Left hindlimb (tissue), 1 donor: ENCODE measurements at places on chromosomes 3 and 15.

- DNase-seq: no peak
Measured at GRCh38 chr15:47139965-47140364, 577.3 kb upstream of the SEMA6D start.

- DNase-seq: no peak
Measured at GRCh38 chr3:183178833-183179549, 16.5 kb upstream of the LAMP3 start.

DNA sequence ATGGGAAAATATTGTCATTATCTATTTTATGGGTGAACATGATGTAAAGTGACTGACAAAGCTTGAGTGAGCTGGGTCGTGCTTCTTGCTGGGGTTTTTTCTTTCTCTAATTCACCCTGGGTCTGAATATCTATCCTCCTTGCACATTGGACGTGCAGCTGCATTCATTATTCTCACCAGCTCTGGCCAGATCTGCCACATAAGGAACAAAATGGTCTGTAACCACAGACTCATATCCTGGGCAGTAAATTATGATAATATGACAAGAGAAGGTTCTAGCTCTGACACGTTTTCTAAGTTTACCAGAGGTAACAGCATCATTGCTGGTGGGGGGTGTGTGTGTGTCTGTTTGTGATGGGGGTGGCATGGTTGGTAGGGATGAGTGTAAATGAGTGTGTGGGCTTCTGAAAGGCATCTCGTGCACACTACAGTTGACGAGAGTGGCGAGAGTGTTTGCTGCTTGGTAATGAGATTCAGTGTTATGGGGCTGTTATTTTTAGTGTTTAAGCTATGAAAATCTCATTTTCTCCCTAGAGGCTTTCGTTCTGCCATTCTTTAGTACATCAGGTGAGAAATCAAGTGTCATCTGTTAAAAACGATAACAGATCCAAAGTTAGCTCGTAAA lies 418.4 kb downstream of the PDCD6IP start:
- no peak for DNase-seq

DNA sequence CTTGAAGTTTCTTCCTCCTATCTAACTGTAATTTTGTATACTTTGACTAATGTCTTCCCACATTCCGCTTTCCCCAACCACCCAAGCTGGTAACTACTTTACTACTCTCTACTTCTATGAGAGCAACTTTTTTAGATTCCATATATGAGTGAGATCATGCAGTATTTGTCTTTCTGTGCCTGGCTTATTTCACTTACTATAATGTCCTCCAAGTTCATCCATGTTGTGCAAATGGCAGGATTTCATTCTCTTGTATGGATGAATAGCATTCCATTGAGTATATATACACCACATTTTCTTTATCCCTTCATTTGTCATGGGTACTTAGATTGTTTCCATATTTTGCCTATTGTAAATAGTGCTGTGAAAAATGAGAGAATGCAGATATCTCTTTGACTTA lies 78.5 kb upstream of the CCNL1 start:
- DNase-seq: no peak
